ENCODE measurements at places on chromosomes 6 and 20.

- DNase-seq = no peak
Measured at GRCh38 chr20:23023621-23024177, 11.4 kb upstream of the SSTR4 start.

- no peak for DNase-seq
Measured at GRCh38 chr6:34230653-34231371, 5.9 kb upstream of the HMGA1 start.

DNA sequence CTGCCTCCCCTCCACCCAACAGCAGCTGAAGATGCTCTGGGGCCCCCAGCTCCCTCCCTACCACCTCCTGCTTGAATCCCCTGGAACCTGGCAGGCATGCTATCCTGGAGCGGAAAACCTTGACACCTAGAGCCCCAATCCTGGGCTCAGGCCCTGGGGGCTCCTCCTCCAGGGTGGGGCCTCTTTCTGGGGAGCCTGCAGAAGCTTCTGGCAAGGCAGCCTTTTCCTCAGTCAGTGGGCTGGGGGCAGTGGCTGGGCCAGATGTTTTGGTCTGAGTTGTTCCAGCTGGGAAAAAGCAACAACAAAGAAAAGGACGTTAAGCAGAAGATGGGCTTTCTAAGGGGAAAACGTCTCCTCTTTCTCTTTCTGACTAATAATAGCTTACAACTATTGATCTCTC is 21.1 kb downstream of the KIAA1755 start:
- no peak for DNase-seq

- DNase-seq = no peak
Measured at GRCh38 chr20:60518022-60518421, 559.8 kb downstream of the CDH26 start.

GRCh38 chr6:166296035-166296883 is 11.9 kb downstream of the PRR18 start:
- DNase-seq = no peak

GRCh38 chr6:4008324-4009047 is 70.5 kb downstream of the FAM217A start:
- DNase-seq = no peak
